ENCODE measurements at places on chromosomes 16 and 17.
A peak's percentile ranks its signal among the peaks of the same experiment; 100 is the strongest.

DNA sequence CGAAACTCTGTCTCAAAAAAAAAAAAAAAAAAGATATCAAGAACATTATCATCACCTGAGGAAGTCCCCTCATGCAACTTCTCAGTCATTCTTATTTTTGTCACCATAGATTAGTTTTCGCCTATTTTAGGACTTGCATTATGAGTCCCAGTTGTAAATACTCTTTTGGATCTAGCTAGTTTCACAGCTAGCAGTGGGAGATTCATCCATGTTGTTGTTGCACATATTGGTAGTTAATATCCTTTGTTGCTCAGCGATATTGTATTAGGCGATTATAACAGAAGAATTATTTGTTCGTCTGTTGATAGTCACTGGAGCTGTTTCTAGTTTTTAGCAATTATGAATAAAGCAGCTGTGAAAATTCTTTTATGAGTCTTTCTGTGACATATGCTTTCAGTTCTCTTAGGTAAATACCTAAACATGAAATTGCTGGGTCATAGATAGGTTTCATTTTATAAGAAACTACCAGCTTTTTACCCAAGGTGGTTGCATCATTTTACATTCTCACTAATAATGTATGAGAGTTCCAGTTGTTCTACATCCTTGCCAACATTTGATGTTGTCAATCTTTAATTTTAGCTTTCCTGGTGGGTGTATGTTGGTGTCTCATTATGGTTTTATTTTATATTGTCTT lies 40.7 kb upstream of the MAP3K14 start:
- no peak for DNase-seq

DNA sequence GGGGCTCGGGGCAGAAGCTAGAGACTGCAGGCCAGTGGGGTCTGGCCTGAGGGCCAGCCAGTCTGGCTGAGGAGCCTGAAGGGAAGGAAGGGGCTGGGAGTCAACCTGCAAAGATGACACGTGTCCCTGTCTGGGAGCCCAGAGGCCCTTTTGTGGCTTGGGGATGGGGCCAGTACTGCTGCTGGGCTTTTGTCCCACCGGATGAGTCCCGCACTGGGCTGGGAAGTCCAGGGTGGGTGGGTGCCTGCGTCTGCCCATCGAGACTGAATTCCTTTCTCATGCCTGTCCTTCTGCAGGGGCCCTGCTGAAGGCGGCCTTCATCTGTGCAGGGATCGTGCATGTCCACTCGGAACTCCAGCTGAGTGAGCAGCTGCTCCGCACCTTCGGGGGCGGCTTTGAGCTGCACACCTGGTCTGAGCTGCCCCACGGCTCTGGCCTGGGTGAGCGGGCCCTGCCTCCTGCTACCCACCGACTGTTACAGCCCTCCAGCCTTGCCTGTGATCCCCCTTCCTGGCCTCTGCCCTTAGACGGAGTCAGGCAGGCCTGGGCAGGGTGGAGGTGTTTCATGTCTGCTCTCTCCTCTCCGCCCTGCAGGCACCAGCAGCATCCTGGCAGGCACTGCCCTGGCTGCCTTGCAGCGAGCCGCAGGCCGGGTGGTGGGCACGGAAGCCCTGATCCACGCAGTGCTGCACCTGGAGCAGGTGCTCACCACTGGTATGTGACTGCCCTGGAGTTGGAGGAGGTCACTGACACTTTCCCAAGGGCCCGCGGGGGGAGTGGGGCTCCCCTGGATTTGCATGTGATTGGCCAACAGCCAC lies 20.9 kb downstream of the FCSK start:
- DNase-seq = no peak

DNA sequence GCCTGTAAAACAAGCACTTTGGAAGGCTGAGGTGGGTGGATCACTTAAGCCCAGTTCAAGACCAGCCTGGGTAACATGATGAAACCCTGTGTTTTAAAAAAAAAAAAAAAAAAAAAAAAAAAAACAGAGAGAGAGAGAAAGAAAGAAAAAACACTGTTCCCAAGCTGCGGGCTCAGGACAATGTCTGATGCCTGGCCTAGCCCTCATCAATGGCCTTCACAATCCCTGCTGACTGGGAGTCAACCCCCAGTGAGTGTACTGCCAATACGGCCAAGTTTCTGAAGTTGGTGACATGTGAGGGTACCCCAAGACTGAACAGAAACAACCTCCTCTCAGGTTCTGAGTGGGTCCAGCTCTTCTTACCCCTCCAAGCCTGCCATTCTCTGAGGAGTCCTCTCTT lies 116.5 kb downstream of the ZNF778 start:
- no peak for DNase-seq

DNA sequence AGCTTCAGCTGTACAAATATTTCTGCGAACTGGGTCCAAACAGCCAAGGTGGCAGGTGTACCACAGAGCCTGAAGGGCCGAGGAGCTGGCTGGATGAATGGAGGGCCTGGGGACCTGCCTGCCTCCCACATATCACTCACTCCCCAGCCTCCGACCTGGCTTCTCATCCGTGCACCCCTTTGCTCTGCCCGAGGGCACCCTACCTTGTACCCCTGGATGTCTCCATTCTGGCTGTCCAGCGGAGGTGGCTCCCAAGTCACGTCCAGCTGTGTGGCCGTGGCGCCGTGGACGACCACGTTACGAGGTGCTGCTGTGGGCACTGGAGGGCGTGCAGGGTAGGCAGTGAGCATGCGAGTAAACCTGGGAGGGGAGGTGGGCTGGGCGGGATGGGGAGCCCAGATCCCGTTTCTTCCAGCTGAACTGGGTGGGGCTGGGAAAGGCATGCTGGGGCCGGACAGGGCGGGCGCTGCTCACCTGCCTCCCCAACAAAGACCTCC lies 67.2 kb upstream of the CDC42EP4 start:
- no peak for DNase-seq

GRCh38 chr16:22030087-22030812 lies 22.3 kb downstream of the MOSMO start:
- no peak for DNase-seq

- DNase-seq = peak; percentile 48
Measured at GRCh38 chr16:70250748-70251628, 752 bp downstream of the EXOSC6 start.

- DNase-seq = no peak
Measured at GRCh38 chr17:57746221-57746620, 1.1 kb upstream of the CCDC182 start.

GRCh38 chr17:49404906-49405305 lies 9.8 kb downstream of the PHB1 start:
- DNase-seq = peak; percentile 19

- no peak for DNase-seq
Measured at GRCh38 chr17:56173958-56174835, 20.9 kb downstream of the ANKFN1 start.

- DNase-seq = no peak
Measured at GRCh38 chr17:42667088-42667951, 8.2 kb downstream of the TUBG2 start.

DNA sequence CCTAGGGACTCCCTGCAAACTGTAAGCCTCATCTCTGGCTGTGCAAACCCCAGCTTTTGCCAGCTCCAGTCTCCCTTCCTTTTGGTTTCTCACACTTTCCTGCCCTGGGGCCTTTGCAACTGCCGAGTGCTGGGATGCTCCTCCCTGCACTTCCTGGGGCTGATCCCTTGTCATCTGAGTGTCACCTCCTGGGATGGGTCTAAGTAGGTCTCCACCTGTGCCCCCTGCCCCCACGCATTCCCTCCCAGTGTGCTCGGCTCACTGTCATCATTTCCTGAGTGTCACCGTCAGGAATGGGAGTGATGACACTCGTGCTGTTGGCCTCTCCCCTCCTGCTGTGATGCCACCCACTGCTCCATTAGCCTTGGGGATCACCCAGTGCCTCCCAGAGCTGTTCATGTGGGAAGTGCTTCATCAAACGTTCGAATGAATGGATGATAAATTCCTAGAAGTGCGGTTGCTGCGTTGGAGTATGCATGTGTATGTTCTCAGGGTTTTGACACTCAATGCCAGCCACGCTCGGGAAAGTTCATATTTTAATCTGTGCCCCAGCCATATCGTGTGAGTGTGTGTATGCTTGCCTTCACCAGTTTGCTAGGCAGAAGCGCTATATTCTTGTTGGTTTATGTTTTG lies 189.9 kb downstream of the NTN1 start:
- DNase-seq = no peak

DNA sequence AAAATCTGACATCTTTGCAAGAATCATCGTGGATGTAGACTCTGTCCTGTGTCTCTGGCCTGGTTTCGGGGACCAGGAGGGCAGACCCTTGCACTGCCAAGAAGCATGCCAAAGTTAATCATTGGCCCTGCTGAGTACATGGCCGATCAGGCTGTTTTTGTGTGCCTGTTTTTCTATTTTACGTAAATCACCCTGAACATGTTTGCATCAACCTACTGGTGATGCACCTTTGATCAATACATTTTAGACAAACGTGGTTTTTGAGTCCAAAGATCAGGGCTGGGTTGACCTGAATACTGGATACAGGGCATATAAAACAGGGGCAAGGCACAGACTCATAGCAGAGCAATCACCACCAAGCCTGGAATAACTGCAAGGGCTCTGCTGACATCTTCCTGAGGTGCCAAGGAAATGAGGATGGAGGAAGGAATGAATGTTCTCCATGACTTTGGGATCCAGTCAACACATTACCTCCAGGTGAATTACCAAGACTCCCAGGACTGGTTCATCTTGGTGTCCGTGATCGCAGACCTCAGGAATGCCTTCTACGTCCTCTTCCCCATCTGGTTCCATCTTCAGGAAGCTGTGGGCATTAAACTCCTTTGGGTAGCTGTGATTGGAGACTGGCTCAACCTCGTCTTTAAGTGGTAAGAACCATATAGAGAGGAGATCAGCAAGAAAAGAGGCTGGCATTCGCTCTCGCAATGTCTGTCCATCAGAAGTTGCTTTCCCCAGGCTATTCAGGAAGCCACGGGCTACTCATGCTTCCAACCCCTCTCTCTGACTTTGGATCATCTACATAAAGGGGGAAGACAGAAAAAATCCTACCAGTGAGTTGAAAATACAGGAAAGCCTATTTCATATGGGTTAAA lies at the start of gene G6PC1:
G6PC1 (plus strand) TSS at position 340 of the 872 bp plus-strand sequence; CDS start at position 418, 78 bp downstream.
- no peak for DNase-seq

GRCh38 chr17:34650051-34650750 lies 70.8 kb downstream of the TMEM132E start:
- no peak for DNase-seq

GRCh38 chr16:20899071-20899470 lies 1.1 kb downstream of the DCUN1D3 start:
- no peak for DNase-seq

GRCh38 chr17:4534928-4535666 lies 20.1 kb downstream of the MYBBP1A start:
- DNase-seq = peak; percentile 36

GRCh38 chr16:84842516-84843148 lies 22.8 kb downstream of the CRISPLD2 start:
- no peak for DNase-seq

GRCh38 chr16:27650073-27650701 lies 100.2 kb downstream of the KATNIP start:
- DNase-seq = no peak

GRCh38 chr16:8554881-8555280 lies 35.4 kb downstream of the TMEM114 start:
- no peak for DNase-seq

DNA sequence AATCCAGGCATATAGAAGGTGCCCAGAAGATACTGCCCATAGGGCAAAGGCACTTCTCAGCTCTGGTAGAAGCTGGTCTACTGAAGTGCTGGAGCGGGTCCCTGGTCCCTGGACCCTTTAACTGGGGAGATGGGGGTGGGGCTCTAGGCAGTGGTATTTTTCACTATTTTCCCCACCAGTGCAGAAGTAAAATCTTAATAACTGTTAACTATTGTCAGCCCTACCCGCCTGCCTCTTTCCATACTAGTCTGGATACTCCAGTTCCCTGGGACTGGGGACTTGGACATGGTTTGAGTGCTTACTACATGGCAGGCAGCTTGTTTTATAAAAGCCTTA lies 24.6 kb downstream of the IGF2BP1 start:
- no peak for DNase-seq

DNA sequence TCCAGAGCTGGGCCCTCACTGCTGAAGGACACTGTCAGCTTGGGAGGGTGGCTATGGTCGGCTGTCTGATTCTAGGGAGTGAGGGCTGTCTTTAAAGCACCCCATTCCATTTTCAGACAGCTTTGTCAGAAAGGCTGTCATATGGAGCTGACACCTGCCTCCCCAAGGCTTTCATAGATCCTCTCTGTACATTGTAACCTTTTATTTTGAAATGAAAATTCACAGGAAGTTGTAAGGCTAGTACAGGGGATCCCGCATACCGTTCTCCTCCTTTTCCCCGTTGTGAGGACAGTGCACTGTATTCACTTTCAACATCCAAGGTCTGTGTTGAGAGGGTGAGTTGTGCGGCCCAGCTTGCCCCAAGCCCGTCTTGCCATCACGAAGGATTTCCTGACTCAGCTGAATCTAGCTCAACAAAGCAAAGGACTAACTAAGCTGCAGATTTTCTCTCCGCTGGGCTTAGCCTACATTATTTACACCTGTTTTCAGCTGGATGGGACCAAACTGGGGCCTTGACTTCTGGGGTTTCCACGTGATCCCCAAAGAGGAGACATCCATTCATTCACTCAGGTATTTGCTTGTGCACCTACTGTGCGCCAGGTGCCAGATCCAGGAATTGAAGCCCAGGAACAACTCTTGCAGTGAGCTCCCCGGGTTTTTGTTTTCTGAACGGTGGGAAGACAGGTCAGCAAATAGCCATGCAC lies 5.2 kb upstream of the TMEM235 start:
- DNase-seq = no peak

DNA sequence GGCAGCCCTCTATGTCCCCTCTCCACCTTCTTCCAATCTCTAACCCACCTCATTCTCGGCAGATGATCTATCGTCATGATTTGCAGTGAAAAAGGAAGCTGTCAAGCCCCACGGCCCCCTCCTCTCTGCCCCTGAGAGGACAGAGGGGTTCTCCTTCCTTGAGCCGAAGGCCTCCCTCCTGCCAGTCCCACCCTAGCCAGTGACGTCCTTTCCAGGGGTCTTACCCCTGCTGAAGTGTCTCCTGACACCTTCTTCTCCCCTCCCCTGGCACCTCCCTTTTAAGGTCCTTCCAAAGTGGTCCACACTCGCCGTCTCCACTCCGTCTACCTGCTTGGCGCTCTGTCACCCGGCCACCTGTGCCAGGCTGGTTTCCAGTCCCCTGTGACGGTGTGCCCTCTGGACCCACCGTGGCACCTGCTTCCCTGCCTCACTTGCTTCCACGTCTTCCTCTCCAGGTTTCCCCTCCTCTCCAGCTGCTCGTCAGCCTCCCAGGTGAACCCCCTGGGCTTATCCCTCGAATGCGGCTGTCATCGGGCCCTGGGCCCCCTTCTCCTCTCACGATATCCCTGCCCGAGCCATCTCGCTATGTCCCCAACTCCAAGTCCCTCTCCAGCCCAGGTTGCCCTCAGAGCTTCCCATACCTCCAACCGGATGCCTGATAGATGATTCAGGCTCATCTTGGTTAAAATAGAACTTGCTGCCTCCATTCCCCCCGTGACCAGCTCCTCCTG lies 5.7 kb downstream of the CCDC102A start:
- DNase-seq = no peak

DNA sequence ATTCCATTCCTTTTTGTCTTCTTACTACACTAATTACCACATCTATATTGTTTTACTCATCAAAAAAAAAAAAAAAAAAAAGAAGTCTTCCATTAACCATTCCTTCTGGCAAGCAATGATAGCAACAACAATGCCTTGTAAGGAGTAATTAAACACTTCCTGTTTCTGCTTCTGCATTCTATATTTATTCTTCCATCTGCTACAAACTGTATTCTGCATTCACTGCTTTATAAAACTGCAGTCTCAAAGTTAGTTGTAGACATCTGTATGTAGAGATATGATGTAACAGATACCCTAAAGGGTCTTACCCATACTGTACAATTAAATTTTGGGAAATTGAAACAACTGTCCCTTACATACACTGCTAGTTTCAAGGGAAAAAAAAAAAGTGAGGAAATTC lies 28.7 kb upstream of the ABCA6 start:
- DNase-seq = no peak

Data from stimulated activated CD8-positive, alpha-beta memory T cell treated with anti-CD3 and anti-CD28 coated beads, Interleukin-4, amount 100 ng/mL, for 48 hours (primary cell).